Brain (organoid and tissue), 16 donors: ENCODE measurements at places on chromosomes 1 and 21.

- no peak for DNase-seq
Observed at GRCh38 chr21:36603221-36603620, 95.7 kb upstream of the SIM2 start.

DNA sequence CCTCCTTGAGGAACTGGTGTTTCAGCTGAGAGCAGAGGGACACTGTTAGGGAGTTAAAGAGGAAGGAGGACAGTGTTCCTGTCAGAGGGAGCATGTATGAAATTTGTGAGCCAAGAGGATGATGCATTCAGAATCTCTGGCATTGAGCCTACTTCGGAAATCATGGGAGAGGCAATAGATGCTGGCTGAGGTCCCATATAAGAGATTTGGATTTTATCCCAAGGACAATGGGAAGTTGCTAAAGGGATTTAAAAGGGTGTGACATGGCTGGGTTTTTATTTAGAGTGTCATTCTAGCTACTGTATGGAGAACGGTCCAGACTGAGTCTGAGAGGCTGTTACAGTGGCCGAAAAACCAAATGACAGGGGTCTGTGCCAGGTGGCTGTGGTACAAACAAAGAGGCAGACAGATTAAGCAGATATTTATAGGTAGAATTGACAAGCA lies 403.2 kb upstream of the B3GALT2 start:
- peak; percentile 17 for DNase-seq

DNA sequence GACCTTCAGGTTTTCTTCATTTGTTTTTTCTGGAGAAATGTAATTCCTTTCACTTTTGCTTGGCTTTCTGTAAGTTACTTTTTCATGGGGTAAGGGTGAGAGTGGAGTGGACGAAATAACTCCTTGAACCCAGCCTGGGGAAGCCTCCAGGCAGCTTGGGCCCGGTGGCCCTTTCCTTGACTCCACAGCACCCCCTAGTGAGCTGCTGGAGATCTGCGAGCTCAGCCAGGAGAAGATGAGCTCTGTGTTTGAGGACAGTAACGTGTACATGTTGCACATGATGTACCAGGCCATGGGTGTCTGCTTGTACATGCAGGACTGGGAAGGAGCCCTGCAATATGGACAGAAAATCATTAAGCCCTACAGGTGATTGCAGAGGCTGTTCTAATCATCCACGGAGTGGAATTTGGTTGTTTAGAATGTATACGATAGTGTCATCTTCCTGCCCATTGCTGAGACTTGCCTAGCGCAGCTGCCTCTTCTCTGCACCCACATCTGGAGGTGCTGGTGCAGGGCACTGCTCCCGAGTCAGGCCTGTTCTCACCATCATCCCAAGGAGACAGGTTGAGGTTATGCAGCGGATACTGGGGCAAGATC lies 51.0 kb downstream of the SMYD2 start:
- DNase-seq = peak; percentile 36

GRCh38 chr21:42526379-42526727 lies 12.7 kb downstream of the SLC37A1 start:
- DNase-seq = no peak

DNA sequence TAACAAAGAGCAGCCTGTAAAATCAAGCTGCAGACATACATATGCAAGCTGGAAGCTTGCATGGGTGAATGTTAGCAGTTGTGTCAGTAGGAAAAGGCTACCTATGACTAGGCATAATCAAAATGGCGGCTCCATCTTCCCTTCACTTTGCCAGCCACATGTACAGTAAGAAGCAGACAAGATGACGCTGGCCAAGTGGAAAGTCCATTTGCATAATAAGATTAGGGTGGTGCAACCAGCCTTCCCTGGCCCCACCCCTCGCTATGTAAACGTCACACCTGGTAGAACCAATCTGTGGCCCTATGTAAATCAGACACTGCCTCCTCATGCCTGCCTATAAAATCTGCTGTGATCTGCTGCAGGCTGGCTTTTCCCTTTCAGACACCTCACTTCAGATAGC lies 171.9 kb upstream of the USP25 start:
- no peak for DNase-seq

GRCh38 chr1:151478140-151478812 lies 19.0 kb upstream of the POGZ start:
- no peak for DNase-seq

GRCh38 chr1:199287206-199287605 lies 648.4 kb downstream of the PTPRC start:
- no peak for DNase-seq

DNA sequence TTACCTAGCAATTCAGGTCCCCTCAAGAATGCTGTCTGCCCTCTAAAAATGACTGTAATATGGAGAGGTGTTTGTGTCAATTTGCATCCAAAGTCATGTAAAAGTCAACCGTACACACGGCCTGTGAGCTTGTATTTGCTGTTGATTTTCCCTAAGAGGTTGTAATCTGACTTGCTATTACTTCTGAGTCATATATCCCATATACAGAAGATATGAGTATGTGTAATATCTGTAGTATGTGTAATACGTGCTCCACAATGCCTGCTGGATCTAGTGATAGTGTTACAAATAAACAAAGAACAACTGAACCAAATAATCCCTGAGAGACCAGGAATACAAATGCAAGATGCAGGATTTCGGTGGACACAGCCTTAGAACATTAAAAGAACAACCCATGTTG lies 1.4 kb upstream of the KCNJ6 start:
- no peak for DNase-seq

DNA sequence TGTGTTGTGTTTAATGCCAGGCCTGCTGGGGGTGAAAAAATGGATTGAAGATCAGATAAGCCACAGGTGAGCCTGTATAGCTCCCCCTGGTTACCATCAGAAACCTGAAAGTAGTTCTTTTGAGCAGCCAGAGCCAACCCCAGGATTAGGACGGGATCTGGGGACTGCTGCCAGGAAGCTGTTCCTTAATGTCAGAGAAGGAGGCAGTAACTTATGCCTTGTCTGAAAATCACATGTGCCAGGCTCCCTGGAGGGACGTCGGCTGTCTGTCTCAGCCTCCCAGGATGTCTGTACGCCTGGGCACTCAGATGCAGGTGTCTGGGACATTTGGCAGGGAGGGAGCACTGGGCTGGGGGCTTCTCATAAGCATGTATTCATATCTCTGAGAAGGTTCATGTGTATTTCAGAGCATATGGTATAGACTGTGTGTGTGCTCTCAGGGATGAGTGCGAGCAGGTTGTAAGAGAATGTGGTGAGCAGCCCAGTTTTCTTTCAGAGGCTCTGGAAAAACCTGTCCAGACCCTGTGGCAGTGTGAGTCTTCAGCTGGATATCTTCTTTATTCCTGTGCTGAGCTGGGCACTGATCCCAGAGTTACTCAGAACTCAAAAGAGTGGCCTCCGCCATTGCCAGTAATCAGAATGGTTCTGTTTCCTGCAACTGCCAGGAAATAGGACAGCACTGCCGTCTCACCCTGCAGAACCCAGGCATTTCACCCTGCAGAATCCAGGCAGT lies 2.8 kb downstream of the FAM43B start:
- DNase-seq = peak; percentile 39

DNA sequence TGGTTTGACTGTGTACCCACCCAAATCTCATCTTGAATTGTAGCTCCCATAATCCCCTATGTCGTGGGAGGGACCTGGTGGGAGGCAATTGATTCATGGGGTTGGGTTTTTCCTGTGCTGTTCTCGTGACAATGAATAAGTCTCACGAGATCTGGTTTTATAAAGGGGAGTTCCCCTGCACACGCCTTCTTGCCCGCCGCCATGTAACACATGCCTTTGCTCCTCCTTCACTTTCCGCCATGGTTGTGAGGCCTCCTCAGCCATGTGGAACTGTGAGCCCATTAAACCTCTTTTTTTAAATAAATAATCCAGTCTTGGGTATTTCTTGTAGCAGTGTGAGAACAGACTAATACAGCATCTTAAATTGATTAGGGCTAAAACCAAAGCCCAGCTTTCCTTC lies 22.6 kb upstream of the RERE start:
- no peak for DNase-seq

GRCh38 chr1:105462308-105462707 lies 1594.2 kb upstream of the PRMT6 start:
- no peak for DNase-seq

- no peak for DNase-seq
Observed at GRCh38 chr1:147541672-147542568, 619 bp downstream of the BCL9 start.

- DNase-seq = no peak
Observed at GRCh38 chr21:16583556-16583955, 853.8 kb downstream of the USP25 start.

DNA sequence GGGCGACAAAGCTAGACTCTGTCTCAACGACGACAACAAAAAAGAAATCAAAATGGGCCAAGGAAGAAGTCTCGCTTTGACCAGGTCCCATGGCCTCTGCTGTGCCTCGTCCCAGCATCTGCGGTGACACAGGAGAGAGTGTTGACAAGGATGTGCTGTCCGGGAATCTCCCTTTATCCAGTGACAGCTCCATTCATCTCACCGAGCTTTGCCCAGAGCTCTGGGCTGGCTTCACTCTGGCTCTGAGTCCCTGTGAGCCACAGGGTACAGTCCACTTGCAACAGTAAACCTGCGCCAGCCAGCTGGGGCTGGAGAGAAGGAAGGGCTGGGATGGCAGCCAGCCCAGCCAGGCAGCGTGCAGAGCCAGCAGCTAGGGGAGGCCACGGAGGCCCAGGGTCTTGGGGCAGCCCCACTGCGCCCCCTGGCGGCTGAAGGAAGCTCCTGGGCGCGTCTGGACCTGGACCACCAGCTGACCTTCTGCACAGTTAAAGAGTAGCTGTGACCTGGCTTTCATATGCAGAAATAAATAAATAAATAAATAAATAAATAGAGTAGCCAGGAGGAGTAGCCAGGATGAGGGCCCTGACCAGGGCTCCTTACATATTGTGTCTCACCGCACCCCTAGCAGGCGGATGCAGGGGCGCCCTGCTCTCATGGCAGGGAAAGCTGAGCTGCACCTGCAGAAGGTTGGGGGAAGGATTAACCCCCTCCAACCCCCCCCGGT lies 29.7 kb downstream of the ENO1 start:
- peak; percentile 90 for DNase-seq

GRCh38 chr1:70429219-70429618 lies 18.2 kb downstream of the CTH start:
- DNase-seq = no peak

- no peak for DNase-seq
Observed at GRCh38 chr1:30572192-30572591, 151.2 kb downstream of the MATN1 start.

GRCh38 chr1:45883658-45884057 lies 80.2 kb downstream of the MAST2 start:
- no peak for DNase-seq

GRCh38 chr1:58162952-58163550 lies 383.5 kb downstream of the OMA1 start:
- peak; percentile 71 for DNase-seq

DNA sequence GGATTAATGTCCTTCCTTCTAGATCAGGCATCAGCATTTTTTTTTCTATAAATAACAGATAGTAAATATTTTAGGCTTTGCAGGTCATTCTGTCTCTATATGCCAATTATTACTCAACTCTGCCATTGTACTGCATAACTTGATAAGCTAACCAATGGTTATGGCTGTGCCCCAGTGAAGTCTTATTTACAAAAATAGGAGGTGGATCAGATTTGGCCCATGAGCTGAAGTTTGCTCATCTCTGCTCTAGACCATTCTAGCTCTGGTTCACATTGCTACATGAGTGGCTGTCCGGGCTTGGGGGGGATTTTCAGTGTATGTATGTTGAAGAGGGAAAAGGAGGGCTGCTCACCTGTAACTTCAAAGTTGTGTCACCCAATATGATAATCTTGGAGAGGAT lies 10.1 kb downstream of the RAB7B start:
- DNase-seq = no peak

GRCh38 chr1:48841461-48841860 lies 64.8 kb upstream of the BEND5 start:
- no peak for DNase-seq

DNA sequence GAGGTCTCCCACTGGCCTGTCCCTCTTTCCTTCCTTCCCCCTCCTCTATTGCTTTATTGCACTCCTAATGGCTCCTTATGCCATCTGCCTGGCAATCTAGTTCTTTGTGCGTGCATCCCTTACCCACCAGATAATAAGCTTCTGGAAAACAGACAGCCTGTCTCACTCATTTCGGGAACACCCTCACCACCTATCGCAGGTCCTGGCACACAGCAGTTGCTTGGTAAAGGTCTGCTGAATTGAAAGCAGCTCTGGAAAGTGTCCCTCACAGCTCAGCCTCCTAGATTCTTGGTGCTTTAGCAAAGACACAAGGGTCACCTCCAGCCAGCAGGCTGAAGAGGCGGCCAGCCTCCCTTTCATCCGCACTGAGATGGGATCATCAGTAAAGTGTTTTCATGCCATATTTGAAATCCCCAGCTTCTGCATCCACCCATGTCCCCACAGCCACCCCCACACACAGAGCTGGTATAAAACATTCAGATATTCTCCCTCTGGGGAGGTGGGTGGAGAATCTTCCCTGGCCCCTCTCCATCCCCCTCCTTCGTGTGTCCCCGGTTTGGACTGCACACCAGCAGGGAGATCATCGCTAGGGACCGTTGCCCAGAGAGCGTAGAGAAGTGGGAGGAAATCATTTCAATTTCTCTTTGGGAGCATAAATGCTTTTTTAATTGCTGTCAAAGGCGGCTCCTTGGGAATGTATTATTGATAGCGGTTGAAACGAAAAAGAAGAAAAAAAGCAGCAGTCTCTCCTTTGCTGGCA lies 29.1 kb upstream of the ATP2B4 start:
- DNase-seq = peak; percentile 91

DNA sequence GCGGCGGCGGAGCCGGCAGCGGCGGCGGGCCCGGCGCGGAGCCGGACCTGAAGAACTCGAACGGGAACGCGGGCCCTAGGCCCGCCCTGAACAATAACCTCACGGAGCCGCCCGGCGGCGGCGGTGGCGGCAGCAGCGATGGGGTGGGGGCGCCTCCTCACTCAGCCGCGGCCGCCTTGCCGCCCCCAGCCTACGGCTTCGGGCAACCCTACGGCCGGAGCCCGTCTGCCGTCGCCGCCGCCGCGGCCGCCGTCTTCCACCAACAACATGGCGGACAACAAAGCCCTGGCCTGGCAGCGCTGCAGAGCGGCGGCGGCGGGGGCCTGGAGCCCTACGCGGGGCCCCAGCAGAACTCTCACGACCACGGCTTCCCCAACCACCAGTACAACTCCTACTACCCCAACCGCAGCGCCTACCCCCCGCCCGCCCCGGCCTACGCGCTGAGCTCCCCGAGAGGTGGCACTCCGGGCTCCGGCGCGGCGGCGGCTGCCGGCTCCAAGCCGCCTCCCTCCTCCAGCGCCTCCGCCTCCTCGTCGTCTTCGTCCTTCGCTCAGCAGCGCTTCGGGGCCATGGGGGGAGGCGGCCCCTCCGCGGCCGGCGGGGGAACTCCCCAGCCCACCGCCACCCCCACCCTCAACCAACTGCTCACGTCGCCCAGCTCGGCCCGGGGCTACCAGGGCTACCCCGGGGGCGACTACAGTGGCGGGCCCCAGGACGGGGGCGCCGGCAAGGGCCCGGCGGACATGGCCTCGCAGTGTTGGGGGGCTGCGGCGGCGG lies 1.0 kb downstream of the ARID1A start:
- no peak for DNase-seq

GRCh38 chr1:165914136-165914798 lies 86.9 kb downstream of the UCK2 start:
- DNase-seq = peak; percentile 88
